ENCODE measurements at places on chromosomes 6 and 20. TPM values are rescaled to one million over a fixed set of nuclear protein-coding genes. Genes with fewer than 3 reads are reported as not detected.
A peak's percentile ranks its signal among the peaks of the same experiment; 100 is the strongest.

- no peaks in the 10 kb centered on the region for H3K4me1 ChIP-seq
- DNase-seq: no peak
- H3K27ac ChIP-seq: no peak overlapping the region
- no peaks in the 10 kb centered on the region for H3K27me3 ChIP-seq
- no peaks in the 10 kb centered on the region for H3K36me3 ChIP-seq
Measured at GRCh38 chr6:43762966-43763695, 6.9 kb upstream of the VEGFA start.

GRCh38 chr6:161922631-161923119, 648.8 kb upstream of the AGPAT4 start:
- H3K27me3 ChIP-seq: no peaks in the 10 kb centered on the region
- no peaks in the 10 kb centered on the region for H3K36me3 ChIP-seq
- DNase-seq: peak; percentile 22
- no peak overlapping the region for H3K4me3 ChIP-seq

DNA sequence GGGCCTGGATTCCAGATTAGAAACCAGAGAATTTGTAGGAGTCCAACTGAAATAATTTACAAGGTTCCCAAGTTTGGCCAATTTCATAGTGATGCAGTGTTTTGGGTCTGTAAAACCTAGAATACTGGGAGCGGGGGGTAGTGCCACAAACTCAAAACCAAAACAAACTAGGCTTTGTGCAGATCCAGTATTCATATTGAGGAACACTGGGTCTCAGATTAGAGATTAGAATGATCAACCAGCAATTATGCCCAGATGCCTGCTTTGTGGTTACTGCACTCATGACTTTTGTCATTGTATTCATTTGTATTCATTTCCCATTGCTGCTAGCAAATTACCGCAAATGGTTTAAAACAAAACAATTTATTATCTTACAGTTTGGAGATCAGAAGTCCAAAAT, 3.2 kb upstream of the NDUFAF4 start:
- no peaks in the 10 kb centered on the region for H3K27me3 ChIP-seq
- no peaks in the 10 kb centered on the region for H3K36me3 ChIP-seq
- peaks cover 15% of the 10 kb centered on the region for H3K4me1 ChIP-seq
- no peak overlapping the region for H3K4me3 ChIP-seq
- H3K27ac ChIP-seq: no peak overlapping the region

GRCh38 chr6:110614106-110614505, 137.7 kb upstream of the SLC22A16 start:
- no peaks in the 10 kb centered on the region for H3K27me3 ChIP-seq
- peaks cover 28% of the 10 kb centered on the region for H3K36me3 ChIP-seq
- H3K4me3 ChIP-seq: no peak overlapping the region

DNA sequence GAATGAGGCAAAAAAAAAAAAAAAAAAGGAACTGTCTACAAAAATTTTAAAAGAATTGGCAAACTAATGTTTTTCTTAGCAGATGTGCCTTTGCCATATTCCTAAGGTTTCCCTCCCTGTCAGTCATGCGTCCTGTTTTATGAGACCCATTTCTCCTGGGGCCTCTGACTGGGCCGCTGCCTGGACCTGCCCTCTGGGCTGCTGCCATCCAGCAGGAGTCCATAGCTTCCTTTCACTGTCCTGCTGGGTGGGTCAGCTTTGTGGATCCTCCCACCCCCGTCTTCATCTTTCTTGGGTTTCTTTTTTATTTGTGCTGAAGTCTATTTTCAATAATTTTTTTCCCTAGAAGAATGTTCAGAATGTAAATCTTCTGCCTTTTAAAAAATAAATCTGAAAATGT, 110.8 kb upstream of the SCP2D1 start:
- H3K4me1 ChIP-seq: peaks cover 29% of the 10 kb centered on the region
- H3K36me3 ChIP-seq: no peaks in the 10 kb centered on the region
- no peaks in the 10 kb centered on the region for H3K27me3 ChIP-seq
- peak; percentile 56 for DNase-seq
- no peak overlapping the region for H3K4me3 ChIP-seq

The ZC2HC1B gene
- not detected for total RNA-seq

- no peaks in the 10 kb centered on the region for H3K4me1 ChIP-seq
- no peaks in the 10 kb centered on the region for H3K27me3 ChIP-seq
- no peak for DNase-seq
- no peaks in the 10 kb centered on the region for H3K36me3 ChIP-seq
Measured at GRCh38 chr6:70980727-70981126, 23.9 kb upstream of the B3GAT2 start.

The ACTL10 gene
- total RNA-seq: not detected

The DDR1 gene
- 28.8 TPM for total RNA-seq

- no peaks in the 10 kb centered on the region for H3K36me3 ChIP-seq
- H3K27me3 ChIP-seq: no peaks in the 10 kb centered on the region
- no peak for DNase-seq
Measured at GRCh38 chr6:78062993-78063392, 410.2 kb downstream of the MEI4 start.

The LY6G5B gene
- 4.8 TPM for total RNA-seq

GRCh38 chr6:30322527-30323501, 3.9 kb upstream of the TRIM39 start:
- H3K27ac ChIP-seq: no peak overlapping the region
- no peaks in the 10 kb centered on the region for H3K27me3 ChIP-seq
- H3K4me1 ChIP-seq: peaks cover 55% of the 10 kb centered on the region
- no peak for DNase-seq
- no peak overlapping the region for H3K4me3 ChIP-seq
- no peaks in the 10 kb centered on the region for H3K36me3 ChIP-seq

The TGIF2 gene
- total RNA-seq: 13.8 TPM

The CDH26 gene
- total RNA-seq: 0.91 TPM

DNA sequence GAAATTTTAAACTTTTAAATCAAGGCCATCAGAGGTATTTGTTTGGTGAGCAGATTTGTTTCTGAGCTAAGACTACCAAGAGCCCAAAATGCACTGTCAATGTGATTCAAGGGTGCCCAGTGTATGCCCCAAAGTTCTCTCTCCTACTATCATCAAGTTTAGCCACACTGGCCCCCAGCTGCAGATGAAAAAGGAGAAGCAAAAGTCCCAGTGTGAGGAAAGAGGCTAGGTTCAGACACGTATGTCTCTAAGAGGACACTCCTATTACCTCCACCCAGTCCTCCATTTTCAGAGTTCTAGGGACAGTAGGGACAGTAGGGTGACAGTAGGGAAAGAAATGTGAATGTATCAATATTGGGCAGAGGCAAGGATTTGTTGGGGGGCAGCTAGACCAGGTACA, 230.8 kb downstream of the CD83 start:
- no peaks in the 10 kb centered on the region for H3K36me3 ChIP-seq
- H3K4me1 ChIP-seq: no peaks in the 10 kb centered on the region
- H3K27me3 ChIP-seq: no peaks in the 10 kb centered on the region
- DNase-seq: no peak
- H3K4me3 ChIP-seq: no peak overlapping the region

- no peaks in the 10 kb centered on the region for H3K36me3 ChIP-seq
- peaks cover 9% of the 10 kb centered on the region for H3K4me1 ChIP-seq
- peak; percentile 25 for DNase-seq
- no peaks in the 10 kb centered on the region for H3K27me3 ChIP-seq
- H3K27ac ChIP-seq: peak overlapping the region; percentile 84
Measured at GRCh38 chr6:155314773-155315515, 660 bp upstream of the TFB1M start.

DNA sequence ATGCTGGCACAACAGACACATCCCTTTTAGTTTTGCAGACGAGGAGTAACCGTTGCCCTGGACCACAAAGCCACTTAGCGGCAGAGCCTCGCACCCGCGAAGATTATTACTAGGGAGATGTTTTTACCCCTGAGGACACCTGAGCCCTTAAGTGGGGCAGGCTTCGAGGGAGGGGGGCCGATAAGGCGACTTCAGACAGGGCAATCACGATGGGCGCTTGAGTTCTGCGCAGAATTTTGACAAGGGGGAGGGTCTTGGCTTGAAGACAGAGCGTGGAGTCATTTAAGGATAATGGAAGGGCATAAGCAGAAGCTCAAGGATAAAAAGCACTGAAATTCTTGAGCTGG, 650 bp upstream of the TTK start:
- H3K4me1 ChIP-seq: peaks cover 14% of the 10 kb centered on the region
- no peaks in the 10 kb centered on the region for H3K27me3 ChIP-seq
- peak; percentile 16 for DNase-seq
- peak overlapping the region; percentile 86 for H3K27ac ChIP-seq
- peak overlapping the region; percentile 68 for H3K4me3 ChIP-seq
- peaks cover 5% of the 10 kb centered on the region for H3K36me3 ChIP-seq

The DLGAP4 gene
- total RNA-seq: 40.6 TPM

GRCh38 chr6:134230087-134230700, 87.7 kb downstream of the SGK1 start:
- peak; percentile 29 for DNase-seq
- H3K27ac ChIP-seq: peak overlapping the region; percentile 74
- H3K27me3 ChIP-seq: no peaks in the 10 kb centered on the region
- H3K4me1 ChIP-seq: no peaks in the 10 kb centered on the region

DNA sequence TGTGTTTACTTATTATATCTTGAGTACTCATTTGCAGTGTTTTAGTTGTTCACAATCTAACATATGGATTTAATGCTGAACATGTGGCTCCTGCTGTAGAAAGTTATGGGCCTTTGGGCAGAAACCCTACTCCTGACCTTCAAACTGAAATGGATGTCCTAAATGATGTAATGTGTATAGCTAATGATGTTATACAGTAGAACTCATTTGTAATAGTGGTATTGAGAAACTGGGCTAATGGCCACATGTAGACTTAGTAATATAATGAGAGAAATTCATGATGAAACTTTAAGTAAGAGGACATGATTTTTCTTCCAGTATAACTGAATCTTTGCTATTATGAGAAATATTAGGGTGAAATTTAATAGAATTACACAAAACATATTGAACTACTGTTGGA, 121.3 kb upstream of the PTPRK start:
- no peak overlapping the region for H3K4me3 ChIP-seq
- H3K27me3 ChIP-seq: no peaks in the 10 kb centered on the region
- H3K27ac ChIP-seq: no peak overlapping the region
- H3K4me1 ChIP-seq: no peaks in the 10 kb centered on the region
- DNase-seq: no peak

The CTCFL gene
- not detected for total RNA-seq

GRCh38 chr6:43763812-43764522, 6.0 kb upstream of the VEGFA start:
- H3K36me3 ChIP-seq: no peaks in the 10 kb centered on the region
- H3K4me3 ChIP-seq: no peak overlapping the region
- H3K4me1 ChIP-seq: peaks cover 9% of the 10 kb centered on the region
- DNase-seq: no peak

The SLC35F1 gene
- 6.5 TPM for total RNA-seq

GRCh38 chr20:60897976-60898375, 354.1 kb upstream of the CDH4 start:
- no peaks in the 10 kb centered on the region for H3K4me1 ChIP-seq
- H3K36me3 ChIP-seq: no peaks in the 10 kb centered on the region
- H3K27me3 ChIP-seq: peaks cover 5% of the 10 kb centered on the region
- H3K27ac ChIP-seq: no peak overlapping the region
- DNase-seq: no peak
- no peak overlapping the region for H3K4me3 ChIP-seq

DNA sequence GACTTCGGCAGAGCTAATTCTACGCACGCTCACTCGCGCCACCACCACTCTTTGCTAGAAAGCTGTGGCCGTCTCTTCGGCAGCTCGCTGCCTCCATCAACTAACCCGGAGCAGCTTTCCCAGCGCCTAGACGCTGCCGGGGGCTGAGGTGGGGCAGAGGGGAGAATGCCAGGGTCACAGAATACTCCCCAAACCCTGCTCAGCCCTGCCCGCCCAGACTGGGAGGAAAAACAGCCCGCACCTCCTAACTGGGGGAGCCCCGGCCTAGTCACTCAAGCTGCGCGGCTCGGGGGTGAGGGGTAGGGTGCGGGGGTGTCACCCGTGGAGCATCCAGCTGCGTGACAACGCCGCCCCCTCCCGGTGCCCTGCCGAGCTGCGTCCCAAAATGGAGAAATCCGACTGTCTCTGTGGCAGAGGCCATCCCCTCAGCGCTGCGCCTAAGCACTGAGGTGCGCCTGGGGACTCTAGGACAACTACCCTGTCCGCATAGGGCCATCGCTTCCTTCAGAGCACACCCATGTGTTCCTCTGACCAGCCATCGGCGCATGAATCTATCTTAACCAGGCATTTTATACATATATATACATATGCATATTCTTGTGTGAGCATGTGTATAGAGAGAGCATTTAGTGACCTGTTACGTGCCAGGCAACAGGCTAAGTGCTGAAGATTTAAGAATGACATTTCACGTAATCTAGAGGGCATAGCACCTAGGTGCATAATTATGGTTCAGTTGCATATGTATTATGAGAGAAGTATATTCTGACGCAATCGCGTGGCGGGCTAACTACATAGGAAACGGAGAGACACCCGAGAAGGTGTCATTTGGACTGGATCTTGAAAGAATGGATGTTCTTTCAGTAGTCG, 1.5 kb upstream of the TENT5A start:
- DNase-seq: peak; percentile 87
- H3K27me3 ChIP-seq: no peaks in the 10 kb centered on the region
- H3K4me1 ChIP-seq: peaks cover 6% of the 10 kb centered on the region
- H3K36me3 ChIP-seq: no peaks in the 10 kb centered on the region

DNA sequence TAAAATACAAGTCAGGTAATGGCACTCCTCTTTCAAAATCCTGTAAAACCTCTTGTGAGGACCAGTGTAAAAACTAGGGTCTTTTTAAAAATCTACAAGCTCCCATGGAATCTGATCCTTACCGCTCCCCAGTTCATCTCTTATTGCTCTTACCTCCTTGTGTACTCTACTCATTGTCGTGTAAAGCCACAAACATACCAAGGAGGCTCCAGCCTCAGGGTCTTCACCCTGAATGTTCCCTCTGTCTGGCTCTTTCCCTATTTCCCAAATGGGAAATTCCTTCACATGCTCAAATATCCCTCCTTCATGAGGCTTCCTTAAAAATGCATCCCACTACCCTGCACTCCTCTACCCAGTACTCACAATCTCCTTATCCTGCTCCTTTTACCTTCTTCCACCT, 67.1 kb downstream of the TASP1 start:
- no peak overlapping the region for H3K4me3 ChIP-seq
- no peak overlapping the region for H3K27ac ChIP-seq
- H3K4me1 ChIP-seq: no peaks in the 10 kb centered on the region
- no peak for DNase-seq
- H3K36me3 ChIP-seq: peaks cover 22% of the 10 kb centered on the region

DNA sequence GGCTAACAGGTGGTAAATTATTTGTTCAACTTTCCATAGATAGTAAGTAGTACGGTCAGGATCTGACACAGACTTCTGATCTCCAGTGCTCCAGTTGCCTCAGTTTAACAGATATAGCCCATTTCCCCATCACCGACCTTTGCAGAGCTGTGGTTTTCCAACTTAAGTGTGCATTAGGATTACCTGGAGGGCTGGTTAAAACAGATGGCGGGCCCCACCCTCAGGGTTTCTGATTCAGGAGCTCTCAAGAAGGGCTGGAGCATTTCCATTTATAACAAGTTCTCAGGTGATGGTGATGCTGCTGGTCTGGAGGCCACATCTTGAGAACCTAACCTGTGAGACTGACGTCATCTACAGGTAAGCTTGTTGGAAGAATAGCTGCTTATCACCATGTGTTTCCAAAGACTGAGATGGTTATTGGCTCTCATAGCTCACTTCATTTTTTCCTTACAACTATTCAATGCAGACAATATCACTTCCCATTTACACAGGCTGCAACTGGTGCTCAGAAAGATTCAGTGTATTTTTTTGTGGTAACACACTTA, 360.1 kb upstream of the CHD6 start:
- no peak overlapping the region for H3K4me3 ChIP-seq
- H3K36me3 ChIP-seq: no peaks in the 10 kb centered on the region
- no peaks in the 10 kb centered on the region for H3K27me3 ChIP-seq
- DNase-seq: no peak

The DUSP22 gene
- 55.0 TPM for total RNA-seq

The GID8 gene
- 19.9 TPM for total RNA-seq

- DNase-seq: no peak
- no peak overlapping the region for H3K4me3 ChIP-seq
- peaks cover 11% of the 10 kb centered on the region for H3K4me1 ChIP-seq
- H3K36me3 ChIP-seq: no peaks in the 10 kb centered on the region
- H3K27ac ChIP-seq: no peak overlapping the region
Measured at GRCh38 chr6:128138694-128139093, 237.8 kb upstream of the THEMIS start.

Data from heart right ventricle (tissue), 16 donors.